ENCODE measurements at places on chromosomes 3 and 15.

DNA sequence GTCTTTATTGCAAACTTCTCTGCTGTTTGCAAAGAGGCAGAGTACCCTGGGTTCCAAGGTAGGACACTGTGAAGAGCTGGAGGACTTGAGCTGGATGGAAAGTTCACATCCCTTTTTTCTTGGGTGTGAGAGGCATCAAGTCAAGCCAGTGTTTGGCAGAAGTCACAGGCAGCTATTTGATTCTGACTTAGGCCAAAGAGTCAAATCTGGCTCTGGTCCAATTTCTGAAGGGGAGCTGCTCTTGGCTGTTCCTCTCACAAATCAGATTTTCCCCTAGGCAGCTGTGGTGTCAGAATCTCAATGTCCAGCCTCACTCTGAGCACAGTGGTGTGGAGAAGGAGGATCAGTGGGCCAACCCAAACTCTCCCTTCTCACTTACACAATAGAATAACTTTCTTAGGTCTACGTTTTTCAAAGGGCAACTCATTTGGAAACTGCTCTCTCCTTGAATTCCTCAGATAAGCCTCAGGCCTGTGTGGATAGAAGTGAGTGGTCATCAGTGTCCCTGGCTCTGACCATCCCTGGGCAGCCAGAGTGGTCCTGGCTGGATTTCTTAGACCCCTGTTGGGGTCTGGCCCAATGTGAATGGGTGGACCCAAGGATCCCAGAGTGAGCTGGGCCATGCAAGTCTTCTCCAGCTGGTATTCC is 18.2 kb upstream of the AMOTL2 start:
- no peak for DNase-seq

- no peak for DNase-seq
Measured at GRCh38 chr15:88695101-88695500, 56.3 kb downstream of the ISG20 start.

GRCh38 chr3:180264479-180264878 is 227.7 kb upstream of the PEX5L start:
- DNase-seq, result no peak

- DNase-seq, result no peak
Measured at GRCh38 chr3:127607675-127608361, 9.6 kb downstream of the MCM2 start.

DNA sequence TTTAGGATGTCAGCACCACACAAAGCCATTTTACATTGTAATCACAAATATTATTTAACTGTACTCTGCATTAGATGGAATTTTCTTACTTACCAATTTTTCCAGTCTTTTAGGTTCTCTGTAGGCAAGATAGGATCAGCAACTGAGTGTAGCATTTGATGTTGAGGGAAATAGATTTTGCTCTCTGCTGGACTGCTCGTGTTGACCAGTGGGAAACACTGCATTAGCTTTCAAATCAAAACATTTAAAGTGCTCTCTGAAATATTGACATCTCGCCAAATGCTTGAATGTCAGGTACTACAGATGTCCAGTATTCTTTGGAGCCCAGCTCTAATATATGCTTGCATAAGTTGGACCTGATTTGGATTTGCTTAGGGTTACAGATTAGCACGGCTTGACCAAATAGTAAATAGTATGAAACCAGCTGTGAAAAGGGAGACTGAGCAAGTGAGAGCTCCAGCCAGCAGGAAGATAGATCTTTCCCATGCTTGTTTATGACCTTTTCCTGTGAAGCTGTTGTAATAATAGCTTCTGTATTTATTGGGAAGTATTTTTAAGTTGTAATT is 29.5 kb downstream of the P2RY14 start:
- DNase-seq, result no peak

DNA sequence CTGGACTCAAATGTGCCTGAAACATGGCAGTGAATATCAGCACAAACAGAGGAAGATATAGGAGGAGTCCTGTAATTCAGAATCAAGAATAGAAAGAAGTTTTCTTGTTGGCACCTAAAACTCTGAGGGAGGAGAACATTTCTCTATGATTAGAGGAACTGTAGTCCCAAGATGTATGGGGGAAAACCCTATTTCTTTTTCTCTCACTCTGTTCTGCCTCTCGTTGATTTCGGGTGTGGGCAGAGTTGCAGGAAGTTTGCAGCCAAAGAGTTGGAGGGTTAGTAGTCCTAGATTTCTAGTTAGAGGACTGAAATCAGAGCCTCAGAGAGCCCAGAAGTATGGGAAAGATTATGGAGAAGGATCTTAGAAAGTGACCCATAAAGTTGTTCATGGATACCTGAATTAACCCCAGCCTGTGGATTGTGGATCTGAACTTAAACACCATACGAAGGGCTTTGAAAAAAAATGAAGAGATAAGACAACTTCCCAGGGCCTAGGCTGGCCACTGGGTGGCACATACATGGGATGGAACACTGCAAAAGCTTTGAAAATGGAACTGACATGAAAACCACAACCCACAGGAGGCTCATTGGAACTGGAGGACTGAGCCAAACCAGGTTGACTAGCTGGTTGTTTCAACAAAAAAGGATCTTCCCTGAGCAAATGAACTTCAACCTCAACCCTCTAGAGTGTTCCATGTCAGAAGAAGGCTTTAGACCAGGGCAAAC is 34.6 kb downstream of the FMN1 start:
- no peak for DNase-seq

- DNase-seq, result no peak
Measured at GRCh38 chr3:178810181-178810580, 261.4 kb downstream of the ZMAT3 start.
